ENCODE measurements at places on chromosomes 2 and 18.

DNA sequence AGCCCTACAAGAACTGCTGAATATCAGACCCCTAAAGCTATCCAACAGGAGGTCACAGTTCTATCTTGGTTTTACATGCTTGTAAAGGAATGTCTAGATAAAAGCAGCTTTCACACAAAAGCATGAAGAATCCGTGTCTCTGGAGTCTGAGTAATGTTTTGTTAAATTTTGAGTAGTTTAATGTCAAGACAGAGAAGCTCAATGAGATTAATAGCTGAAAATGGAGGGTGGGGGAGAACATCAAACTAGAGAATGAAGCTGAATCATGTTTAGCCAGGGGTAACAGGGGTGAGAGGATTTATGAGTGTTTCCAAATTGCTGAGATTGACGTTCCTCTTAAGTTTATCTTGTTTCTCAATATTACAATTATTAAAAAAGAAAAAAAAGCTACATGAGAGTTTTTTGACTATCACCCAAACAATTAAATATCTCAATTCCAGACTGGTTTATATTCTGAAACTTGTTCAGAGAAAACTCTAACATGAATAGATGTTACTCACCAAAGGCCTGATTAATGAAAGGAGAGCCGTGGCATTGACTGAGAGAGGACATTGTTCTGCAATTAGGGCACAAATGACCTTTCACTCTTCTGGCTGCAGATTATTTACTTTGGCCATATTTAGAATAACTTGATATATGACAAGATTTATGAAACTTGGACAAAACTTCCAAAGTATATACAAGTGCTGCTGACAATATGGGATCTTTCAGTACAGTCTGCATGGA lies 266.4 kb upstream of the ETAA1 start:
- no peak for DNase-seq

DNA sequence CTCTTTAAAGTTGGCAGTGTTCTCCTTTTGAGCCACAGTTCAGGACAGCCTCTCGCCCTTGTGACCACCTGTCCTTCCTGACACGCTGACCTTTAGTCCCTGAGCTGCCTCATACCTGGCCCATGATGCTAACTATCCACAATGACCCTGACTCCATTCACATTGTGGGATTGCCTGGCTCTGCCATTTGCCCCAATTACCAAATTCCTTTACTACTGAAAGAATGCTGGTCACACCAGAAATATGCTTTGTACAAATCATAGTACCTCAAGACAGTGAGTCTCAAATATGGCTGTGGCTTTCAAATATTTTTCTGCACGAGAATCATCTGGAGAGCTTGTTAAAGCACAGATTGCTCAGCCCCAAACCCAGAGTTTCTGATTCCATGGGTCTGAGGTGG lies 54.2 kb downstream of the LTBP1 start:
- DNase-seq: no peak

- no peak for DNase-seq
These were observed 108.7 kb downstream of the C18orf54 start for GRCh38 chr18:54466248-54467005.

DNA sequence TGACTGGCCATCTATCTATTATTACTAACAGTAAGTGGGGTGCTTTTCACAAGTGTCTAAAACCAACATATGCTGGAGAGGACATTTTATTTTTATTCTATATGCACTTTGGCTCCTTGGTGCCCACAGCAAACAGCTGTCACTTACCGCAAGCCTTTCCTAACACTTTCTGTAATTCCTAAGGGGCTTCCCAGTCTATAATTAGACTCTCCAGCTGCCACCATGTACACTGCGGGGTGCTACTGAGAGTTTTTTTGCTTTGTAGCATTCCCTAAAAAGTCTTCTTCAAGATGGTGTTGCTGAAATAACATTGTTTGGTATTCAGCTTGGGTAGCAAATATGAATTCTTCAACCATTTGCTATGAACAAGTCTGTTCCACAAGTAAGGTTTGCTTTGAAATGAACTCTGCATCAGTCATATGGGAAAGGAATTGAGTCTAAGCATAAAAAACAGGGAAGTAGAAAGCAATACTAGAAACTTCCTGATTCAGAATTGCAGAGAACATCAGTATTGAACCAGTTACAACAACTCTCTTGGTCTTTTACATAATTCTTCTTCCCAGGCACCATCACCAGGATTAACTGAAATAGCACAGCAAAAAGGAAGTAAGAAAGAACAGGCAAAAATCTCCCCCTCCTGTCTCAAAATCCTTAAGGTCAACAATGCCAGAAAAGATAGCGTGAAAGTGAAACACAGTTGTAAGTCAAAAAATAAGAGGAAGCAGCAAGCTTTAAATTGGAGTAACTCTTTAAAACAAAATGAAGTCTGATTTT lies 28.6 kb downstream of the EPB41L3 start:
- no peak for DNase-seq

GRCh38 chr2:169007941-169008340 lies 23.2 kb downstream of the ABCB11 start:
- no peak for DNase-seq

GRCh38 chr2:70962211-70962884 lies 16.1 kb upstream of the ANKRD53 start:
- peak; percentile 21 for DNase-seq

DNA sequence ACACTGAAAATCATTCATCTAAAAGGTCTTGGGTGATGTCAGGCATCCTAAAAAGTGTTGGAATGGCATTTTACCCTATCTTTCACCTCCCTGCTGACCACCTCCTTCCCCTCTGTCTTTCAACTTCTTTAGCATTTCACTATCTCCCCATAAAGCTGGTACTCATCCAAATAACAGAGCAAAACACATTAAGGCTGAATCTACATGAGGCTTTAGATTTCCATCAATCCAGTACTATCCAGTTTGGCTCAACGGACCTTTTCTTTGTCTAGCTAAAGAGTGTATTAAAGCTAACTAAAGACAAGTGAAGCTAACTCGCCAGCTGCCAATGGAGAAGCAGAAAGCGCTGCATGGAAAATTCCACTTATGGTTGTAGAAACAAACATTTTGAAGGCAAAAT lies 122.5 kb upstream of the NCKAP5 start:
- no peak for DNase-seq

DNA sequence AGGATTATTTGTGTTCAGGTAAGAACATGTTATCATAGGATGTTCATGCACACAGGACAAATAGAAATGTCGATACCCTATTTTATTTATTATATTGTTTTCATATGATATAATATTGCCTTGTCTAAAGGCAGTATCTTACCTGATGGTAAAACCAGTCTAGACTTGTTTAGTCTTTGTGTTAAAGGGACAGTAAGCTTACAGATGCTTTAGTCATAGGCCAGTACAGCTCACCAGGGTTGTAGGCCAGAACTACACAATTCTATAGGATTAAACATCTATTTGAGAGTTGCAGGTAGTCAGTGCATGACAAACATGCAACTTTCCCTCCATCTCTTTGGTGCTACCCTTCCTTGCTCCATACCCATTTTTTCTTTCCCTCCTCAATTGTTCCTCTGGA lies 158.5 kb downstream of the GALNT3 start:
- DNase-seq: no peak

DNA sequence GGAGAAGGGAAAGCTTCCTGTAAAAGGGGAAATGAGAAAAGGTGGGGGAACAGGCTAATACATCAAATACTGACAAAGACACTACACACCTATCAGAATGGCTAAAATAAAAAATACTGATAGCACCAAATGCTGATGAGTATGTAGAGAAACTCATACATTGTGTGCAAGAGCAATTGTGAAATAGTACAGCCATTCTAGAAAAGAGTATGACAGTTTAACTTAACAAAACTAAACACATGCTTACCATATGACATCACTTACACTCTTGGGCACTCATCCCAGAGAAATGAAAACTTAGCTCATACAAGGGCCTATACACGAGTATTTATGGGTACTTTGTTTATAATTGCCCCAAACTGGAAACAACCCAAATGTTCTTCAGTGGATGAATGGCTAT lies 53.4 kb downstream of the ZNF638 start:
- DNase-seq: no peak

GRCh38 chr2:148052687-148053086 lies 31.8 kb downstream of the MBD5 start:
- no peak for DNase-seq

GRCh38 chr2:166394245-166394644 lies 18.5 kb upstream of the SCN9A start:
- DNase-seq: no peak

DNA sequence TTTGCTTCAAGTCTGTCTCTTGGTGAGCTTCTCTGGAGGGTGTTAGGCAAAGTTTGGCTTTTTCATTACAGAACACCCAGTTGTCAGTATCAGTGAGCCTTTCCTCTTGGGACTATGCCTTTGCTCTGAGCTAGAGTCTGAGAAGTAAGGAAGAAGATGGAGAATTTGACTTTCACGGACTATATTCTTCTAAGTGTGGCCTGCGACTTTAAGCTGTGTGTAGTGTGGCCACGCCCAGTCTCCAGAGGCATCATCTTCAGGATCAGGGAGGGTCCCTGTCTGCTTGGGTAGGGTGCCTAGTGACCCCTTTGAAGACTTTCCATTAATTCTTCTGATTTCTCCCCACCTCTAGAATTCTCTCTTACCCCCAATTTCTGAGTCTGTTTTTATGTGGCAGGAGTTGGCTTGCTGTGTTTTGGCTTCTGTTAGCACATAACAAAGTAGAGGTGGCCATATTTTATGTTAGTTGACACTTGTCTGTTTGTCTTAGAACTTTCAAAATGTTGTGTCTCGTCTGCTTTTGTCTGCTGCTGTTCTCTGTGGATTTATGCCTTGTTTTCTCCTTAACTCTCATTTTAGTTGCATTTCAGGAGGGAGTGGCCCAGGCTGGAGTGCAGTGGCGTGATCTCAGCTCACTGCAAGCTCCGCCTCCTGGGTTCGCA lies 8.6 kb downstream of the PLEKHB2 start:
- no peak for DNase-seq

GRCh38 chr2:172248785-172249187 lies 146.1 kb upstream of the DLX2 start:
- DNase-seq: no peak

GRCh38 chr2:230589497-230590015 lies 123.1 kb upstream of the CAB39 start:
- no peak for DNase-seq

GRCh38 chr2:241123816-241124536 lies 21.9 kb upstream of the MTERF4 start:
- DNase-seq: no peak

DNA sequence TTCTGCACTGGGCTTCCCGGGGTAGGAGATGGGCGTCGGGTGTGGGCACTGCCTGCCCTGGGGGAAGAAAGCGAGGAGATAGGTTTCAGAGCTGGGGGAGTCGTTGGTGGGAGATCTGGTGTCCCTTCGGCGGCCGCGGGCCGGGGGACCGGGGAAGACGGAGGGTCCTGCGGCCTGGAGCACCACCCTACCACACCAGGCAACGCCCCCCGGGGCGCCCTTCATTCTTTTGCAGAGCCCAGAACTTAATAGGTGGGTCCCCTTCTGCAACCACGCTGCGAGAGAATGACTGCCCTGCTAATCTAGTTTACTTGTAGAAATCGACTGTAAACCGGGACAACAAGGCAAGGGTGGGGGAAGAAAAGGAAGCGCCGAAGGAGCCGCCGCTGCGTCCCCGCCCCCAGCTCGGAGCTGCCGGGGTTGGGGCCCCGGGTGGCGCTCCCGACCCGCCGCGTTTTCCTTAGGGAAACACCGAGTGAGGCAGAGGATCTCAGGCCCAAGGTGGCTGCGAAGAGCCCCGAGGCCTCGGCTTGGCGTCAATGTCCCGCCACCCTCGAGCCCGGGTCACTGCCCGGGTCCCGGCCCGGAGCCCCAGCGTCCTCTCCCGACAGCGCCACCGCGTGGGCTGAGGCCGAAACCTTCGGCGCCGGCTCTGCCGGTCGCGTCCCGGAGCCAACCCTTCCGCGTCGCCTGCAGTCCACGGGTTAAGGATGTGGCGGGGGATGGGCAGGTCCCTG lies 5.4 kb upstream of the SATB2 start:
- DNase-seq: peak; percentile 72

- DNase-seq: no peak
These were observed 3.7 kb downstream of the SCYGR2 start for GRCh38 chr2:227602358-227602757.

DNA sequence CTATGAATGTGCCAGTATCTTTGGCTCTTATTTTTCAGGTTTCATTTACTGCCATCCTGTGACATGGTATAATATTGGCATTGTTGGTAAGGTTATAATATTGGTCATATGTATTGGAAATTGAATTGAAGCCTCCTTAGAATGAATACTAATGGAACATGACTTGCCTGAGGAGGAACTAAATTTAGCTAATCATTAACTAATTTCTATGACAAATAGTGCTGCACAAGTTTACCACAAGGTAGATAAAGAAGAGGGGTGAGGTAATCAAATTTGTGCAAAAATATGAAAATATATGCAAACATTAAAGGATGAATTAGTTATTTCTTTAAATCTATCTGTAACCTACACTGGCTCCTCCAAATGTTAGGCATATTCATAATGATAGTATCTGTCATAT lies 43.2 kb upstream of the ORC2 start:
- DNase-seq: no peak

GRCh38 chr2:70632388-70632787 lies 78.8 kb upstream of the TGFA start:
- DNase-seq: no peak

DNA sequence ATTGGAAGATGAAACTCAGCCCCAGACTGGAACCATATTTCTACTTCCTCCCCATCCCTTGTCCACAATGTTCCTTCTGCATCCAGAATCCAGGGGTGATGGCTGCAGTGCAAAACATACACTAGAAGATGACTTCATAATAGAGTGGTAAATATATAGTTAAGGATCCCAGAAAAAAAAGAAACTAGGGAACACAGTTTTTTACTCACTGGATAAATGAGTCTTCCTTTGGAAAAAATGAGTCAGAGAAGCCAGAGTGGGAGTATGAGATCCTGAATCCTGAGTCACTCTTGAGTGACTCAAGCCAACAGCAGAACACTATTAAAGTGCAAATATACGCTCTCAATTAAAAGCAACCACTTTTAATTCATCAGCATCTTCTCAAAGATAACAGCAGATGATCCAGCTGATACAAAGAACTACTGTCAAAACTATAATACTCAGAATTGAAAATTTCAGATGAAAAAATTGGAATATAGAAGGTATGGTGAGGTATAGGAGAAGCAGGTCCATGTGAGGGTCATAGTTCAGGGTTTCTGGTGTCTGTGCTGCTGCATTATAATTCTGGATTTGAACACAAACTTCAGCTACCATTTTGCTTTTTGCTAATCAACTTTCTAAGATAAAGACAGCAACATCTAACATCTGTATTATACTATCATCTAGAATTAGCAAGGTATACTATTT lies 987.2 kb upstream of the CDH2 start:
- no peak for DNase-seq

GRCh38 chr2:21233194-21233593 lies 109.4 kb downstream of the TDRD15 start:
- no peak for DNase-seq

DNA sequence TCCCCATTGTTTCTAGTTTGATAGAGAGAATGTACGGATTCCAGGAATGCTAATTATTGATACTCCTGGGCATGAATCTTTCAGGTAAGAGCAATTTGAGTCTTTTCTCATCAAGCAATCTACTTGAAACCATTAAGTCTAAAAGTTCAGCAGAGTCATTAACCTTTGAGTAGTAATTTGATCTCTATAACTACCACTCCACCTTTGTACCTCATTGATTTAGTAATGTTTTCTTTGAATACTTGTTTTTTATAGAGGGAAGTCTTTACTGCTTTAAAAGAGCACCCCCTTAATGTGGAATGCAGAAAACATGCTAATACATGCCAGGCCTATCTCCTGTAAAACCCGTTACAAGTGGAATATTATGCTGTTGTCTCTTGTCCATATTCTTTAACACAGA lies 45.0 kb downstream of the EIF5B start:
- DNase-seq: no peak

- DNase-seq: no peak
These were observed 55.6 kb downstream of the FAM168B start for GRCh38 chr2:131037398-131038257.

GRCh38 chr18:5582076-5582475 lies 38.3 kb upstream of the EPB41L3 start:
- no peak for DNase-seq
